ENCODE measurements at places on chromosomes 5 and 9.

- no peak for DNase-seq
These were observed 89.6 kb downstream of the RIC1 start for GRCh38 chr9:5718296-5719032.

DNA sequence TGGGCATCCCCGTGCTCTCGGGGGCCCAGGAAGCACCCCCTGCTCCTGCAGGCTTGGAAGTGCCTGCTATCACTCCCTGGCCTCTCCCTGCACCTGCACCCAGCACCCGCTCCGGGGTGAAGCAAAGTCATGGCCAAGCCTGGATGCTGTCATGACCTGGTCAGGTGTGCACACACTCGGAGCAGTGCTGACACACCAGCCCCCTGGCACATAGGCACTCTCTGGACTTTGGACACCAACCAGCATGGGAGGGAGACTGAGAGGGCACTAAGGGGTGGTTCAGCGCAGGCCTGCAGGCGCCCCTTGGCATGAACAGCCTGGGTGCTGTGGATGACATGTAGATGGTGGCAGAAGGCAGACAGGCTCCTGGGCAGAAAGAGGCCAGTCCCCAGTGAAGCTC is 158.6 kb downstream of the GHR start:
- no peak for DNase-seq

DNA sequence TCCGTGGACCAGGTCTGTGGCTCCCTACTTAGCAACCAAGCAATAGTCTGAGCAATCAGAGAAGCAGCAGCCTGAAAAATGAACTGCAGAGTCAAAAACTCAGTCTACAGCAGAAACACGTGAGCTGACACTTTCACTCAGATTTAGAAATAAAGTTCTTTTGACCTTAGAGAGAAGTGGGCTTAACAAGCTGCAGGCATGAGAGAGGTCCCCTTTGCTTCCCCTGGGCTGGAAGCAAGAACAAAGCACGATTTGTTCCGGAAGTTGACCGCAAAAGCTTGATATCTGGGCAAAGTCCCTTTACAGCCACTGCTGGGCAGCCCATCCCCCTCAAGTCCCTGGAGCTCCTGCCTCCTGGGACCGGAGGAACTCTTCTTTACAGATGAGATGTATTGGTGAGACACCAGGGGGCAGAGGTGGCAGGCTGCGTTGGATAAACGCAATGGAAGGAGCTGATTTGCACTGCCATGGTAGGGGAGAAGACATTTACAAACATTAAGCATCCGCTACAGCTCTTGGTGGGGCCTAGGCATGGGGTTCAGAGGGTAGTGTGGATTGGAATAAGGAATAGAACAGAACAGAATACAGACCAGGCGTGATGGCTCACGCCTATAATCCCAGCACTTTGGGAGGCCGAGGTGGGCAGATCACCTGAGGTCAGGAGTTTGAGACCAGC is 5.8 kb upstream of the SOWAHA start:
- DNase-seq = no peak

- DNase-seq = no peak
These were observed 234.1 kb downstream of the NNT start for GRCh38 chr5:43837091-43837490.

- no peak for DNase-seq
These were observed 148.4 kb downstream of the MACROH2A1 start for GRCh38 chr5:135250671-135251070.

DNA sequence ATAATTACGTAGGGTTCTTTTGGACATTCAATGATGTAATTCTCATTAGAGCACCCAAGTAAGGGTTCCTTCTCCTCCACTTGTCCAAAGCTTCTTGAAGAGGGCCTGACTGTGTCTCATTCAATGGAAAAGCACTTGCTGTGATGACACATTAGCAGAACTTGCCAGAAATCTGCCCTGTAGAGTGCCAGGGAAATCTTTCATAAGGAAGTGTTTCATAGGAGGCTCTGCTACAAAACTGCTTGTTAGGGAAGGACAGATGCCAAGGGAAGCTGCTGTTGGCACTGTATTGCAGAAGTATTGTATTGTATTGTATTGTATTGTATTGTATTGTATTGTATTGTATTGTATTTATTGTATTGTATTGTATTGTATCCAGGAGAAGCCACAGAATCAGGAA is 45.5 kb upstream of the MPDZ start:
- no peak for DNase-seq

- DNase-seq = no peak
These were observed 20.3 kb upstream of the ANKRD33B start for GRCh38 chr5:10543585-10544040.

- DNase-seq = no peak
These were observed 31.3 kb downstream of the ELL2 start for GRCh38 chr5:95930141-95930930.

DNA sequence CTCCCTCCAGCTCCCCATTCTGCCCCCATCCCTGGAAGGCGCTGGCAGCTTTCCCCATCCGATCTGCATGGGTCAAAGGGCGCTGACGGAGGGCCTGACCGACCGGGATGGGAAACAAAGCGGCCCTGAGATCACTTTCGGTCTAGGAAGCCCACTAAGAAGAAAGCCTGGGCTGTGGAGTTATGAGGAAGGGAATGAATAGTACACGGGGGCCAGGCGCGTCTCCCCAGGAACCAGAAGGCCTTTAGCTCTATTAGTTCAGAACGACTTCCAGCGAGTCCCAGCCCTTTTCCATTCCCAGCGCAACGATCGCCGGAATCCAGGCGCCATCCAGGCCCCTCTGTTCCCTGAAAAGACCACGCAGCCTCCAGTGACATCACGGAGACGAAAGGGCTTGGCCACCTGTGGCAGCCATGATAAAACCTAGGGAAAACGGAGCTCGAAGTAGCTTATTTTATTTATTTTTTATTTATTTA is 70.1 kb upstream of the CCDC180 start:
- no peak for DNase-seq

DNA sequence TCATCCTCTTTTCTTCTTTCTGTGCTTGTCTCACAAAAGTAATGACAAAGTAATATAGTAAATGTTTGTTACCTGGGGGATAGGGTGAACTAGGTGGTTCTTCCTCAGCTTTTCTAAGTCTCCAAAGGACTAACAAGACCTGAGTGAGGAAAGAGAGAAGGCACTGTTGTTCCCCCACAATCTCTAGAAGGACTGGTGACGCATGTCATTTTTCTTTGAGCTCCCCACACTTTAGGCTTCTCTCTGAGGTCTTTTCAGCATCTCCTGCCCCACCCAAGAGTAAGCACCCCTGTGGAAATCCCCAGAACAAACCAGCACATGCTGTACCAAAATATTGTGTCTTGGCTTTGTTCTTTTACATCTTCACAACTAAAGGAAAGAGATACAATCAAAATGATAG is 2.4 kb upstream of the IL7R start:
- no peak for DNase-seq

GRCh38 chr5:34598177-34598794 is 57.8 kb upstream of the RAI14 start:
- no peak for DNase-seq

GRCh38 chr5:87099968-87100367 is 167.7 kb upstream of the RASA1 start:
- DNase-seq = no peak

GRCh38 chr9:108297073-108297472 is 558.7 kb downstream of the ACTL7B start:
- no peak for DNase-seq

GRCh38 chr5:177162379-177162778 is 28.8 kb downstream of the NSD1 start:
- DNase-seq = no peak

DNA sequence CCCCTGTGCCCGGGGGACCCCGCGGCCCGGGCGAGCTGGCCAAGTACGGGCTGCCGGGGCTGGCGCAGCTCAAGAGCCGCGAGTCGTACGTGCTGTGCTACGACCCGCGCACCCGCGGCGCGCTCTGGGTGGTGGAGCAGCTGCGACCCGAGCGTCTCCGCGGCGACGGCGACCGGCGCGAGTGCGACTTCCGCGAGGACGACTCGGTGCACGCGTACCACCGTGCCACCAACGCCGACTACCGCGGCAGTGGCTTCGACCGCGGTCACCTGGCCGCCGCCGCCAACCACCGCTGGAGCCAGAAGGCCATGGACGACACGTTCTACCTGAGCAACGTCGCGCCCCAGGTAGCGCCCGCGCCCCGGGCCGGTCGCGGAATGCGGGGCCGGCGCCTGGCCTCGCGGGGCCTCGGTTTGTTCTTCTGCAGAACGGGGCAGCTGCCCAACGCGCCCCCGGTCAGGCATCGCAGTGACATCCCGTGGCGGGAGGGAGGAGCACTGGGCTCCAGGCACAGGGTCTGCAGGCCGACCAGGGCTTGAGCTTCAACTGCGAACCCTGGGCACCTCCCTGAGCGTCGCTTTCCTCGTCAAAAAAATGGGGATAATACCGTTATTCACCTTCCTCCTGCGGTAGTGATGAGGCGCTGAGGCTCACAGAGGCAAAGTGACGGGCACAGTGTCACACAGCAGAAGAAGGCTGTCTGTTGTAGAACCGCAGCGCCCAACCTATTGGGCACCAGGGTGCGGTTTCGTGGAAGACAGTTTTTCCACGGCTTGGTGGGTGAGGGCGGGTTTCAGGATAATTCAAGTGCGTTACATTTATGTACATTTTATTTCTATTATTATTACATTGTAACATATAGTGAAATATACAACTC is 777 bp downstream of the ENDOG start:
- DNase-seq = no peak

DNA sequence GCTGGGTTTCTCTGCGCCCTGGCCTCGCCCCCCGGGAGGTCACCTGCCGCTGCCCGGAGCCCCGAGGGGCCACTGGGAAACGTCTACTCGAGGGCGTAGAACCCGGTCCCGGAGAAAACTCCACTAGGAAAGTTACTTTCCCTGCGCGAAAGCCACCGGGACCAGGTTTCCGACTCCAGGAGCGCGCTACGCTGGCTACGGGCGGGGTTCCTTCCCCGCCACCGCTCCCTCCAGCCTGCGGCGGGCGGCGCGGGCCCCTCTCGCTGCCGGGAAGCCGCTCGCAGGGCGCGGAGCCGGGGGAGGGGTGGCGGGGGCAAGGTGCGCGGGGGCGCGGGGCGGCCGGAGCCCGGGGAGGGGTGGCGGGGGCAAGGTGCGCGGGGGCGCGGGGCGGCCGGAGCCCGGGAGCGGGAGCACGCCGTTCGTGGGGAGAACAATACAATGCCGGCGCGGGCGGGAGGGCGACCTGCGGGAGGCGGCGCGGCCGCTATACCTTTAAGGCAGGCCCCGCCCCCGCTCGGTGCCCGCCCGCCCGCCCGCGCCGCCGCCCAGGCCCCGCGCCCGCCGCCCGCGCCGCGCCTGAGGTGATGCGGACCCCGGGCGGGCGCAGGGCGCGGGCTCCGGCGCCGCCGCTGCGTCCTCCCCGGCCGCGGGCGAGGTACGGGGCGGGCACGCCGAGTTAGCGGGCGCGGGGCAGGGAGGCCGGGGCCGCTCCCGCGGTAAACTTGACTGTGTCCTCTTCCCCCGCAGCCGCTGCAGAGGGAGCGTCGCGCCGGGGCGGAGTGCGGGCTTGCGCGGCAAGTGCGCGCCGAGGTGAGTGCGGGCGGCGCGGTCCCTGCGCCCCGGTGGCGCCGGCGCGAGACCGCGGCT is 278.1 kb downstream of the AOPEP start:
- no peak for DNase-seq

- DNase-seq = no peak
These were observed 141.6 kb downstream of the OLFM1 start for GRCh38 chr9:135228983-135229625.

GRCh38 chr5:485946-486491 is 38.2 kb downstream of the SLC9A3 start:
- DNase-seq = no peak

DNA sequence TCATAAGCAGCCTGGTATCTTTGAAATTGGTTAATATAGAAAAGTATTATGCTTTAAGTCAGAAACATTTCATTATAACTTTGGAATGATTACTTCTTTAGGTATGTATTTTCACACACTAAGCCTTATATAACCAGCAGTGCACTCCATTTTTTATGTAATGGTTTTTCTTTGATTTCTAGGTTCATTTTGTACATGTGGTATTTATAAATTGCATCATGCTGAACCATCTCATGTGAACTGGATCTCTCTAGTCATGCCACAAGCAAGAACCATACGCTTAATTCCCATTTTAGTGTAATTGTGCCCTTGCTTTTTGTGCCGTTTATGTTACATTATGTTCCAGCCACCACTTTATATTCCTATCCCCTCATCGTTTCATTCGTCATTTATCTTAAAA is 38.6 kb upstream of the SRP19 start:
- DNase-seq = no peak

DNA sequence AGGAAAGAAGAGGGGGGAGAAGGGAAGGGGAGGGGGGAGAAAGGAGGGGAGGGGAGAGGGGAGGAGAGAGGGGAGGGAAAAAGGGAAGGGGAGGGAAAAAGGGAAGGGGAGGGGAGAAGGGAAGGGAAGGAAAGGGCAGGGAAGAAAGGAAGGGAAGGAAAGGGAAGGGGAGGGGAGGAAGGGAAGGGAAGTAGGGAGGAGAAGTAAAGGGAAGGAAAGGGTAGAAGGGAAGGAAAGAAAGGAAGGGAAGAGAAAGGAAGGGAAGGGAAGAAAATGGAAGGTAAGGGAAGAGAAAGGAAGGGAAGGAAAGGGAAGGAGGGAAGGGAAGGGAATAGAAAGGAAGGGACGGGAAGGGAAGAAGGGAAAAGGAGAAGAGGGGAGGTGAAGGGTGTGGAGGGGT is 248.2 kb downstream of the EBF1 start:
- no peak for DNase-seq

DNA sequence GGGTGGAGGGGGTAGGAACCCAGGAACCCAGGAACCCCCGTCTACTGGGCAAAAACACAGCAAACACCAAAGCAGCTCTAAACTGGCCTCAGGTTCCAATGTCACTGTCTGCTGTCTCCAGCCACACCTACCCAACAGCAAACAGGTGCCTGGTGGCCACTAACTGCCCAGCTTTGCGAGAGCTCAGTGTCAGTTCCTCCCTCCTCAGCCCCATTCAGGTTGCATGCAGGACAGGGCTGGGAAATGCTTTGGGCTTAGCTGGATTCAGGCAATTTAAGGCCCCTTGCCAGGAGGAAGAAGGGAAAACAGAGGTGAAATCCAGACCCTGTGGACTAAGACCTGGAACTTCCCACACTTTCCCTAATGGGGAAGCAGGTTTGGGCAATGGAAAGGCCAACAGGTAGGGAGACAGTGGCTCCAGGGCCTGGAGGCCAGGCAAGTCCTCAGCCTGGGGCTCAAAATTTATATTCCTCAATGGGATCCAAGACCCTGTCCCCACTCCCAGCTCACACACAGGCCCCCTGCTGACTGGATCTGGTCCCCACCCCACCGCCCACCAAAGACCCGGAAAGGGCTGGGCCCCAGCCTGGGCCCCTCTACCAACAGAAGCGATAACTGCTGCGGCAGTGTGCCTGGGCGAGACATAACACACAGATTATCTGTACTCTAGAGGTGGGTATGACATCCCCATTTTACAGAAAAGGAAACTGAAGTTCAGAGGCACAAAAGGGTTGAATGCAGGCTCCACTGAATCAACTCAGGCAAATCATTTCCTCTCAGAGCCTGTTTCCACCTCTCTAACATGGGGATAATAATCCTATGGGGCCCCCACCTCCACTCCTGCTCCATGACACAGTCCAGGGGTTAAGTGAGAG is 3.5 kb downstream of the EEIG1 start:
- DNase-seq = no peak

DNA sequence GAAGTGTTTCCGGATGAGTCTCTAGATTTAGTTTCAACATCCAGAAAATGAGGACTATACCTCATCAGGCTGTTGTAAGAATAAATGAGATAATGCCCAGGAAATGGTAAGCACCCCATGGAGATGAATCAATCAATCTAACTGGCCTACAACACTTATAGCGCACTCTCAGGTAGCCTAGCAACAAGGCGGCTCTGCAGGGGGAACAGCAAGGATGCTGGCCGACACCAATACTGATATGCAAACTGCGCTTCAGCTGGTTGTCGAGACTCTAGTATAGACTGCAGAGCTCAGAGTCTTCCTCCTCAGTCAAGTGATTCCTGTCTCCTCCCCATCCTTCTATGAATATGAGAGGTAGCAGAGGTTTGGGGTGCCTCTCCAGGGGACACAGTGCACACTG is 218.8 kb upstream of the WWC1 start:
- no peak for DNase-seq

Measured in bone marrow (tissue), 2 donors.